ENCODE measurements at places on chromosomes 3 and 15.

- DNase-seq, result no peak
These were observed 31.7 kb downstream of the CADPS start for GRCh38 chr3:62843508-62843907.

- DNase-seq, result no peak
These were observed 60.9 kb upstream of the DCBLD2 start for GRCh38 chr3:98962189-98962930.

GRCh38 chr3:68793759-68794701 is 138.3 kb downstream of the TAFA4 start:
- no peak for DNase-seq

DNA sequence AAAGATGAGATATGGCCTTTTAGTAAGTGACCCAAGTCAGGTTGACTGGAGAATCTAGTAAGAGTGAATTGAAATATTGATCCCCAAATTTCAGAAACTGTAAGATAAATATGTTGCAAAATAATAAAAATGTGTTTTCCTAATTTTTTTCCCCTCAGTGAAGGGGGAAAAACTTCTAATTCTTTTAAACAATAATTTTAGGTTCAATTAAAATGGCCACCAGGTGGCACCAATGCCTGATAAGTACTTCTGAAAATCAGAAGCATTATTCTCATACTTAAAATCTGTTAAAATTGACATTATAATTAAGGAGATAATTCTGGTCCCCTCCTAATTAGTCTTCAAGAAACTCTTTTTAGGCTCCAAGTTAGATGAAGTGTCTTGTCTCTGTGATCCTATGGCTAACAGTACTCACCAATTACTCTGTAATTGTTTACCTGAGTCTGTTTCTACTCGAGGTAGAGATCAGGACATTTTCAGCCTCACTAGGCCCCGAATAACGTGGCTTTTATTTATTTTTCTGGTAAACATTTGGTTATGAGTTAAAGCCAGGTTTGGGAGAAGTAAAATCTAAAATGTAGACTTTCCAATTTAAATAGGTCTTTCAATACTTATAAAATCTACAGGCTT is 52.6 kb downstream of the NMD3 start:
- DNase-seq, result peak; percentile 38

DNA sequence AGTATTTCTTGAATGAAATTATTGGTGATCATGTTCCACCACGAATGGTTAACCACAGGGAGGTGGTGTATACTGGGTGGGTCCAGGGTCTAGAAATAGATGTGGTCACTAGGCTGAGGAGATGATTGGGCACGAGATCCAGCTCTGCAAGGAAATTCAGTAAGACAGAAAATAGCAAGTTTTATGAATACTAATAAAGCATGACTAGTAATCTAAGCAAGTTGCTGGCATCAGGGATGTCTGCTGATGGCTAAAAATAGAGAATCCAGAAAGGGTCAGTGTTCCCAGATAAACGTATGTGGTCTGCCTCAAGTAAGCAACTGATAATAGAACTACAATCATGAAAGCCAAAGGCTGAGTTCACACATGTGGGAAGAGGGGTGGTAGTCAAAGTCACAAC is 108.3 kb upstream of the FRMD4B start:
- no peak for DNase-seq

DNA sequence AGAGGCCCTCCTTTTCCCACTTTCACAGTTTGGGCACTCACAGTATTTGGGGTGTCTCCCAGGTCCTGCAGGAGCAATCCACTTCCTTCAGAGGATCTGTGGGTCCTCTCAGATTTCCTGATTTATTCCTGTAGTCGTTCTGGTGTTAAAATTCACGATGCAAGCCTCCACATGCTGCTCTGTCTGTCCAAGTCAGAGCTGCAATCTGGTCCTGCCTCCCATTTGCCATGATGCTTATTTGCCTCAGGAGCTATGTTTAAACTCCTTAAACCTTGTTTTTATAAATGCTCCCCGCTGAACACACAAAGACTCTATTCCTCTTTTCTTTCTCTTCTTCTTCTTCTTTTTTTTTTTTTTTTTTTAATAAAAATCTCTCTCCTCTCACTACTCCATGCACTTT is 558.7 kb upstream of the NECTIN3 start:
- no peak for DNase-seq

DNA sequence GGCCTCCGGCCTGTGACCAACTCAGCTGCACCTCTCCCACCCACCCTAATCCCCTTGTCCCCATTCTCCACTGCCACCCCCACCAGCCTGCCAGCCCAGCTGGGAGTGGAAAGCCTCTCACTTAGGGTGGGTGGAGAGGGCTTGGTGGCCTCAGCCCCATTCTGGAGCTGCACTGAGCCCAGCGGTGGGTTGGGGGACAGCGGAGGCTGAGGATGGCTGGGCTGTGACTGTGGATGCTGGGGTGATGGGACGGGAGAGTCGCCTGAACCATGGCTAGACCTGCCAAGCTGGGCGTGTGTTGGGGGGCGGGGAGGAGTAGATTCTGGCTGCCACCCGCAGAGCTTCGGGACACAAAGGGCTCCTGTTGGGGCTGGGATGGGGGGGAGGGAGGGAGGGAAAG is 1.8 kb downstream of the CLCN2 start:
- DNase-seq, result no peak

- no peak for DNase-seq
These were observed 48.4 kb downstream of the BLM start for GRCh38 chr15:90765531-90765930.

GRCh38 chr3:131020122-131020693 is 6.4 kb downstream of the ASTE1 start:
- no peak for DNase-seq

- DNase-seq, result no peak
These were observed 89.0 kb downstream of the TMEM212 start for GRCh38 chr3:171932153-171932611.

GRCh38 chr3:66507423-66508260 is 6.8 kb upstream of the LRIG1 start:
- DNase-seq, result no peak

DNA sequence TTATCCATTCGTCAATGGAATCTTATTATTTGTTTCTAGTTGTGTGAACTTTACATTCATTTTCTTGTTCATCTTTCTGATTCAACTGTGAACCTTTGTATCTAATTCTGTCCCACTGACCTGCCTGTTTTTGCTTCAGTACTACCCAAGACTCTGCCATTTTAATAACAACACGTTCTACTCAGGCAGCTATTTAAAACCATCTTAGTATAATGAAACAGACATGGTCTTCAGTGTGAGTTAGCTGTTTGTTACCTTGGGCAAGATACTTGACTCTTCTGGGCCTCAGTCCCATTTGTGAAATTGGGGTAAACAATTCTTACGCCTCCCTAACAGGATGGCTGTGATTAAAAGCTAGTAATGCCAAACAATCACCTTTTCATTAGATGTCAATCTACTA is 1.6 kb downstream of the BTBD1 start:
- DNase-seq, result no peak

GRCh38 chr3:30232142-30232541 is 374.3 kb upstream of the TGFBR2 start:
- DNase-seq, result no peak

- DNase-seq, result no peak
These were observed 25.7 kb downstream of the DCLK3 start for GRCh38 chr3:36738702-36739101.

DNA sequence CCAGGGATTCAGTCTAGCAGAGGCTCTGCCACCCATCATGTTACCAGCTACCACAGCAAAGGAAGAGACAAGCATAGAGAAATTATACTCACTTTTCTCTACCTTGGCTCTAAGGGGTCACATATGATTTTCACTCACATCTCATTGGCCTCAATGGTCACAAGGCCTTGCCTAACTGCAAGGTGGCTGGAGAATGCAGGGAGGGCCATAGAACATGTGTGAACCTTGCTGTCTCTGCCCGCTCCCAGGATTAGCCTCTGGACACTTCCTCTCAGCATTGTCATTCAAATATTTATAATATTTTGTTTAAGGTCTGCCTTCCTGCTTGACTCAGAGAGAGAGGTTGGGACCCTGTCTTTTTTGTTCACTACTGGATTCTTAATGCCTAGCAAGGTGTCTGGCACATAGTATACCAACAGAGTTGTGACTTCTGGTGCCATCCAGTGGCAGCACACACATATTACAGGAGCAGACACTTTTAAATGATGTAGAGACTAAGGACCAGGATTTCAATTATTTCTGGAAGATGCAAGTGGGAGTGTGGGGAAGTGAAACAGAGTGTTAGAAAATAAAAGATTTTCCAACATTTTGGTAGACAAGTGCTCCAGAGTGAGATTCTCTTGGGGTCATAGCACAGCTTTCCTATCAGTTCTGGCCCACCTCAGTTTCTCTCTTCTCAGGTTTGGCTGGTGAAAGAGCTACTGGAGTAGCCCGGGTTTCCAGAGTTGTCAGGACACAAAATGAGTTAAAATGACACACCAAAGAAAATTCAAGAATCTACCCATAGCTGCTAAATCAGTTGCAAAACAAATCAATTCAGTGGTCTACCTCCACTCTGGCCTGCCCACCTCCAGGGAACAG is 119.0 kb upstream of the RASGRP1 start:
- peak; percentile 86 for DNase-seq

DNA sequence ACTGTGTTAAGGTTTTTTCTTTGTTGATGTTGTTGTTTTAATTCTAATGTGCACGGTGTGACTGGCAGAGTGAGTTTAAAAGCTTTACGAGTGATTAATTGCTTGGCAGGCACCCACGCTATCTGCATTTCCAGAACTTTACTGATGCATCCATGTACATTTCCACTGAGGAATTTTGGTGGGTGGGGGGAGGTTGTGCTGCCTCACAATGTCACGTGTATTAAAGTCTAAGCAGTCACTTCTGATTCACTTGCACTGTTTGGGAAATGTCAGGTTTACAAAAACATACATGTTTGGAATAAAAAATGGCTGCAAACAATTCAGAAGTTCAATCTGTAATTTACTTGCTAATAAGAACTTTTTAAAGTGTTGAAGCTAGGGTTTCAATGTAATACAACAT is 38.5 kb upstream of the CTDSPL start:
- DNase-seq, result no peak

DNA sequence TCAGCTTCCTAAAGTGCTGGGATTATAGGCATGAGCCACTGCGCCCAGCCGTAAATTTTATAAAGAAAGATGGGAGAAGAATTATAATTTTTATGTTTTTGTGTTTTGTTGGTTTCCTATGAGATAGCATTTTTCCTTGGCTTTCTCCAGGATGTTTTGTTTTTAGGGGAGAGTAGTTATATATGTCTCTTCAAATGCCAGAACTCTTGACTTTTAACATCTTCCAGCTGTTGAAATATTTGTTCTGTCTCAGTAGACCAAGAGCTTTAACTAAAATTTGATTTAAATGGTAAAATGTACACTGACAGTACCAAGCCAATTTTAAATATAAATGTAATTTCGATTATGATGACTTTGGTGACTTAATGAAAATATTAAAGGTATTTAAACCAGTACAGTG is 96.8 kb downstream of the DHX36 start:
- DNase-seq, result no peak

GRCh38 chr15:75666823-75667501 is 19.2 kb downstream of the SNX33 start:
- no peak for DNase-seq

GRCh38 chr3:46676601-46677410 is 16.7 kb downstream of the ALS2CL start:
- no peak for DNase-seq

GRCh38 chr3:141881702-141882101 is 5.3 kb downstream of the ATP1B3 start:
- peak; percentile 42 for DNase-seq

DNA sequence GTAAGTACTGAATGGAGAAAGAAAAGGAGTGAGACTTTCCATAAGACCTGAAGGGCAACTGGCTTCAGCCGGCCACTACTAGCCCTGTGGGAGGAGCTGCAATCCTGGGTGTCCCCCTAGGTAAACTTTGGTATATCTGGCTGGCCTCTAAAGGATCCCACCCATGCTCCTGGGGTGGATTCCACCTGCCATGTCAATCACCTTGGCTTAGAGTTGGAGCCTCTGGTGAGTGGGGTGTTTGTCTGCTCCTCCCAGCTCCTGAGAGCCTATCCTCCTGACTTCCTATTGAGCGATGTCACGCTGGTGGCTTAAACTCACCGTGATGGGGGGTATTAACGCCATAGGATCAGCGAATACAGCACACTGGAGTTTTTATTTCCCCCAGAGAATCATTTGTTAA is 2.6 kb downstream of the SPTBN5 start:
- no peak for DNase-seq

GRCh38 chr15:37941779-37942178 is 7.3 kb downstream of the TMCO5A start:
- no peak for DNase-seq

GRCh38 chr3:32240159-32240545 is 1.7 kb downstream of the CMTM8 start:
- peak; percentile 69 for DNase-seq

- no peak for DNase-seq
These were observed 62.8 kb downstream of the CRYBG3 start for GRCh38 chr3:97884586-97885123.

- DNase-seq, result peak; percentile 18
These were observed 7.1 kb downstream of the CELSR3 start for GRCh38 chr3:48655606-48656005.

DNA sequence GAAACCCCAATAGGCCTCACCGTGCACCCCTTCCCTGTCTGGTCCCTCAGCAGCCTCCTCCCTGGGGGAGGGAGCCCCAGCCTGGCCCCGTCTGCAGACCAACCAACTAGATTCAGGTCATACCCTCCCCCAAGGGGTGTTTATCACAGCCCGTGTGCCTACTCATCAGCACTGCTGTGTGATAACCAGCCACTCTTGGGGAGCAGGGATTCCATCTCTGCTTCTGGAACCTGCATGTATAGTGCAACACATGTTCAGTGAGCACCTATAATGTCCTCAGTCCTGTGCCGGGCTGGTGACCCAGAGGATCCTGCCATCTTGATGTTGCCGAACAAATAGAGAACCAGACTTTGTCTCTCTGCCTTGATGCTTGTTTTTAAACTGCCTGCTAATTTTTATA is 6.6 kb upstream of the SLCO2A1 start:
- DNase-seq, result no peak

GRCh38 chr3:141125351-141125750 is 74.2 kb downstream of the SPSB4 start:
- DNase-seq, result no peak

- no peak for DNase-seq
These were observed 191.3 kb downstream of the SHOX2 start for GRCh38 chr3:157914882-157915281.

GRCh38 chr3:168624892-168625448 is 529.2 kb upstream of the GOLIM4 start:
- no peak for DNase-seq

- DNase-seq, result no peak
These were observed 110.6 kb upstream of the SAMMSON start for GRCh38 chr3:69888943-69889315.

- DNase-seq, result no peak
These were observed 127.4 kb upstream of the HACD2 start for GRCh38 chr3:123712077-123712860.

DNA sequence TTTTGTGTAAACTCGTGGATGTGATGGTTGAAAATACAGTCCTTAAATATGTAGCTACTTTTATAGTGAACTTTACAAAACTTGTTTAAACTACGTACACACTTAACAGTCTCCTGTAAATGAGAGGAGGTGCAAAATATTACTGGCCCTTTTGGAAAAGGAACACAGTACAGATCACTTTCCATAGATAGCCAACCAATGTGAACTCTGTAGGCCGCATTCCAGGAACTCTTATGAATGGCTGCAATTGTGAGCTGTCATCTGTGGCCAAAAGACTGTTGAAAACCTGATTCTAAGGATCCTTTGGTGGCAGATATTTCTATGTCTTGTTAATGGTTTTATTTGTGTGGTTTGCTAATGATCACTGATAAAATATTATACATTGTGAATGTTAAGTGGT is 6.2 kb downstream of the TSC22D2 start:
- no peak for DNase-seq

GRCh38 chr15:37903919-37904625 is 30.4 kb upstream of the TMCO5A start:
- DNase-seq, result no peak

- DNase-seq, result no peak
These were observed 365.7 kb downstream of the CTNNB1 start for GRCh38 chr3:41565003-41565402.

Data from Jurkat, Clone E6-1 (cell line).